Colonic mucosa (tissue), 4 donors: ENCODE measurements at places on chromosomes 1 and 21. TPM values are rescaled to one million over a fixed set of nuclear protein-coding genes. Genes with fewer than 3 reads are reported as not detected.
A peak's percentile ranks its signal among the peaks of the same experiment; 100 is the strongest.

DNA sequence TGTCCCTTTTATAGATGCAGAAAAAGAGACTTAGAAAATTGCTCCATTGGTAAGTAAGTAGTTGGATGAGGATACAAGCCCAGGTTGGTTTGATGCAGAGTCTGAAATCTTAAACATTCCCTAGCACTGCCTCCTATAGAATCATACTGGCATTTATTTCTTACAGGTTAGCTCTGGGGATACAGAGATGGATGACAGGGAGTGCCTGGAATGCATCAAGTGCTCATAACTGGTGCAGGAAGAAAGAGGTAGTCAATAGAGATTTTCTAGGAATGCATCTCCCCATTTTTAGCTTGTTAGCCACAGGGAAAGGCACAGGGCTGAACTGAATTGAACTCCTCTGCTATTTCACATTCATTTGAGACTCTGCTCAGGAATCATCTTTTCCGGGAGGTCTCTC, 269.0 kb upstream of the USP24 start:
- H3K27ac ChIP-seq: no peak overlapping the region
- H3K27me3 ChIP-seq: no peaks in the 10 kb centered on the region
- H3K36me3 ChIP-seq: no peaks in the 10 kb centered on the region
- DNase-seq: no peak
- H3K4me1 ChIP-seq: peaks cover 3% of the 10 kb centered on the region

DNA sequence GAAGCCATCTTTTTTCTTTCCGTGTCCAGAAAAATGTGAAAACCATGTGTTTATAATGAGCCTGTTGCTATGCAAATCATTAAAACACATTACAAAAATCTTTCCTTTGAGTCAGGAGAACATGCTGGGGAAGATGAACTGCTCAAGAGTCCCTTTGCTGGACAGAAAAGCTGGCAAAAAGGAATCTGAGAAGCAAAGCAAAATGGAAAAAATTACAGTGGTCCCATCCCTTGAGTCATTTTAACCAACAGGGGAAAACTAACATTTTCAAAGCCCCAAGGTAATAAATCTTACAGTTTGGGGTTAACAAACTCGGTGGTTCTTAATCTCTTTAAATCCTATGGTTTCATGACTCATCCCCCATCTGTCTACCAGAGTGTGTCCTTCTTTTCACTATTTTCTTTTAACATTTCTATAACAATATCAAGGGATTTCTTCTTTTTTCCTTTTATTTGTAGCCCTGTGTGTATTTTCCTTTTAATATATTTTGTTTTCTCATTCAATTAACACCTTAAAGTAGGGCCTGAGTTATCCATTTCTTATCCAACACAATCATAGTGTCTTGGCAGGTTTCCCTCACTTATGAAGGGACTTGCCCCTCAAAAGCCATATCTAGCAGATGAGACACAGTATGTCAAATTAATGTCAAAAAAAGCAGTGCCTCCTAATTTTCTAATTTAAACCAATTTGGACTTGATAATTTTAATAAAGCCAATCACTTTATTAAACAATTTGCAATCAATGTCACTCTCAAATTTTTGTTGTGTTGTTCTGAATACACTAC, 105.4 kb downstream of the PTPN14 start:
- H3K4me1 ChIP-seq: no peaks in the 10 kb centered on the region
- H3K27ac ChIP-seq: no peak overlapping the region
- DNase-seq: no peak
- H3K36me3 ChIP-seq: no peaks in the 10 kb centered on the region
- no peaks in the 10 kb centered on the region for H3K27me3 ChIP-seq

DNA sequence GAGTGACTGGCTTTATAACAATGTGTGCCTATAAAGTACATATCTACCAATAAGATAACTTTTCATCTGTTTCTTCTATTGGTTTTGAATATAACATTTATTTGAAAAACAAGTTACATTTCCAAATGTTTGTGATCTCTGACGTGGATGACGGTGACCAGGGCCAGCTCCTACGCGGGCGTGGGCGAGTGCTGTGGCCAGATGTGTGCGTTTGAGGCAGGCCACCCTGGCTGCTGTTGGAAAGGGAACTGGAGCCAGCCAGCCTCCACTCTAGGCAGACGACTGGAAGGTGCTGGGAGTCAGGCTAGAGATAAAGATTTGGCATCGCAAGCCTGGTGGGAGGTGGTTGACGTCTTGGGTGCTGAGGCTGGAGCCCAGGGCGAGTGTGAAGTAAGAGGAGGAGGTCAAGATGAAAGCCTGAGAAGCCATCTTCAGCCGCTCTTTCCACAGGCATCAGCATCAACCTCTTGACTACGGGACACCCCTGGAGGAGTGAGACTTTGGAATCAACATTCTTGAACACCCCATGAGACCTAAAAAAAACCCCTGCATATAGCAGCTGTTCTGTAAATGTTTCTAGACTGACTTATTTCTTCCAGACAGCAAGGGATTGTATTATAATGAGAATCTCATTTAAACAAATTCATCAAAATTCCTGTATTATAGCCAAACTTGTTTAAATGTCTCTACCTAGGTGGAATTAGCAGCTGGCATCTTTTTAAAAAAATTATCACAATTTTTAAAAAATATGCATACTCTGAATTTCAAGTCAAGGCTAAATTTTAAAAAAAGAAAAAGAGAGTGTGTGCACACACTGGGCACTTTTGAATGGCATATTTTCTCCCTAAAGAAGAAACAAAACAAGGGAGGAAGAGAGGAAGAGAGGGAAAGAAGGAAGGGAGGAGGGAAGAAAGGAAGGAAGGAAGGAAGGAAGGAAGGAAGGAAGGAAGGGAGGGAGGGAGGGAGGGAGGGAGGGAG, 112.5 kb upstream of the SLC44A3 start:
- no peaks in the 10 kb centered on the region for H3K4me1 ChIP-seq
- no peak for DNase-seq
- H3K36me3 ChIP-seq: no peaks in the 10 kb centered on the region
- H3K4me3 ChIP-seq: no peak overlapping the region

DNA sequence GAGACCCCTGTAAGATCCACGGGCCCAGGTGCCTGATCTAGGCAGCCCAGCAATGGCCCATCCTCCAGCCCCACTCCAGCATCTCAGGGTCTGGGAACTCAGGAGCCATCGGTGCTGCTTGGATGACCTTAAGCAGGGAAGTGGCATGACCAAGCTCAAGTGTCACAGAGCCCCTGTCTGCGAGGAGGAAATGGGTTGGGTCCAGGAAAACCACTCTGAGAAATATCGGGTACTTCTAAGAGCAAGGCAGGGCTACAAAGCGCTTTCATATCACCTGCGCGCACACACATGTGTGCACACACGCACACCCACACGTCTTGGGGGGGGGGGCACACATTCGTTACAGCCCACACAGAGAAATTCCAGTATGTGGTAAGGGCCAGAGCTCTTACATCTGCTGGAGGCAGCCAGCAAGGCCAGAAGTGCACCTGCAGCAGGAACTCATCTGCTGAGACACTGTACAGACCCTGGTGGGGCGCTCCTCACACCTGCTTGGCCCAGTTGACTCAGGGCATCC, 32.6 kb upstream of the SPOCD1 start:
- DNase-seq: no peak
- H3K36me3 ChIP-seq: no peaks in the 10 kb centered on the region
- no peaks in the 10 kb centered on the region for H3K27me3 ChIP-seq
- H3K4me3 ChIP-seq: no peak overlapping the region

SLX9 gene
- total RNA-seq: 30.6 TPM

DNA sequence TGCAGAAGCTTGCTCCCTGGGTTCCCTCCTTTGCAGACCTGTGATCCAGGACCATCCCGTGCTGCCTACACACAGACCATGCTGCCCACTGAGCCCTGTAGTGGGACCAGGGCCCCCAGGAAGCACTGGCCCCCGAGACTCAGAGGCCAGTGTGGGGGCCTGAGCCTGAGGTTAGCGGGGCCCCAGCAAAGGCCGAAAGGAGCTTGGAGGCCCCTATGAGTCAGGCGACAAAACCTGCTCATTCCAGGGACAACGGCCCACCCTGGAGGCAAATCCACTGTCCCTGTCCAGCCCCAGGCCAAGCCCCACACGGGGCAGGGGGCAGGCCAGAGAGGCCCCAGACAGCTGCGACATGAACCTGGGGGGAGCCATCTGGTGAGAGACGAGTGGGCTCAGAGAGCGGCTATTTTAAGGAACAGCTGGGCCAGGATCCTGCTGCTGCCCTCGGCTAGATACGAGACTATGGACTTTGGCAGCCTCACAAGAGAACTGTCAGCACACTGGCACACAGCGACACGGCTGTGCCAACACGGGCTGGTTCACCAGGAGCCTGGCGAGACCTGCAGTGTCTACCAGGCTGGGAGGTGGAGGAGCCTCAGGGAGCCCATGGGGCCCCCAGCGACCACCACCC, 74.7 kb downstream of the ARHGEF16 start:
- H3K36me3 ChIP-seq: no peaks in the 10 kb centered on the region
- peaks cover 15% of the 10 kb centered on the region for H3K4me1 ChIP-seq
- no peak for DNase-seq
- H3K27me3 ChIP-seq: no peaks in the 10 kb centered on the region

- no peaks in the 10 kb centered on the region for H3K36me3 ChIP-seq
- no peaks in the 10 kb centered on the region for H3K27me3 ChIP-seq
- no peak overlapping the region for H3K4me3 ChIP-seq
Measured at GRCh38 chr1:168279253-168279652, 1.4 kb upstream of the TBX19 start.

GRCh38 chr1:81305997-81306452, 494.7 kb upstream of the ADGRL2 start:
- H3K27ac ChIP-seq: no peak overlapping the region
- peak overlapping the region; percentile 34 for H3K4me3 ChIP-seq
- peak; percentile 23 for DNase-seq
- H3K4me1 ChIP-seq: no peaks in the 10 kb centered on the region

- no peak for DNase-seq
Measured at GRCh38 chr1:219296430-219297355, 123.0 kb downstream of the LYPLAL1 start.

DNA sequence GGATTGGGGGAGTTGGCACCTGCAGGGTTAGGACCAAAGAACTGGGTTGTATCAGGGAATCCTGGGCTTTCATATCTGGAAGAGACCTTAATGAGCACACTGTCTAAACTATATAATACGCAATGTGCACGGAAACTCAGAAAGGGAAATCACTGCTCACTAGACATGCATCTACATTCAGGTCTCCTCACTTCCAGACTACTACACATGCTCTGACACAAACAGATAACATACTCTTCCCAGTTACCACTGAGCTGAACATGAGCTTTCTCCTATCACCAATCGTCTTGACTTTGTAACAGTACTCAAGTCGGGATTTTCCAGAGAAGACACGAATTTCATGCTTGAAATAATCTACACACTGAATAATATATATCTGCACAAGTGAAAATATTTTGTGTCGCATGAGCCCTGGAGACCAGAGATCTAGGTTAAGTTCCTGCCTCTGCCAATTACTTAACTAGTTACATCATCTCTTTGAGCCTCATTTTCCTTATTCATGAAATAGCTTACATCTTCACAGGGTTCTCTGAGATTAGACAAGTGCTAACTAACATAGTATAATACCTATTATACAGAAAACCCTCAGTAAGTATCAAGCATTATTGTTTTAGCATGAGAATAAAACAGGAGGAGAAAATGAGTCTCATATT, 101.1 kb downstream of the JAK1 start:
- no peaks in the 10 kb centered on the region for H3K4me1 ChIP-seq
- H3K27ac ChIP-seq: no peak overlapping the region
- no peak for DNase-seq

DNA sequence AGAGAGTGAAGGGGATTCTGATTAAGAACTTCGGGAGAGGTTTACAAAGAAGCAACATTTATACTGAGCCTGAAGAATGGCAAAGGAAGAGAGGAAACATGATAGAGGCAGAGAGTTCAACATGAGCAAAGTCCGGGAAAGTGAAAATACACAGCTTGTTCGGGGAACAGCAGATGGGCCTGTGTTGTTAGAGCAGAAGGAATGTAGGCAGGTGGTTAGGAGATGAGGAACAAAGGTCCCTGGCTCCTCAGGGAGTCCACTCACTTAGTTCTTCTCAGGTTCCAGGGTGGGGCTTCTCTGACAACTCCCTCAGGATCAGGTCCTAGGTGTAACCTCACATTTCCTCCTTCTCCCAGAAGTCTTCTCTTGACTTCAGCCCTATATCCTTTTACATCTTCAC, 5.1 kb upstream of the ZNF326 start:
- peaks cover 5% of the 10 kb centered on the region for H3K4me1 ChIP-seq
- H3K36me3 ChIP-seq: no peaks in the 10 kb centered on the region
- H3K27me3 ChIP-seq: no peaks in the 10 kb centered on the region
- DNase-seq: peak; percentile 81
- H3K4me3 ChIP-seq: no peak overlapping the region
- H3K27ac ChIP-seq: peak overlapping the region; percentile 84

PDC gene
- not detected for total RNA-seq

- H3K27ac ChIP-seq: no peak overlapping the region
- H3K27me3 ChIP-seq: no peaks in the 10 kb centered on the region
- DNase-seq: no peak
- H3K4me3 ChIP-seq: no peak overlapping the region
Measured at GRCh38 chr21:23725576-23725975, 1881.7 kb downstream of the MRPL39 start.

- H3K4me1 ChIP-seq: peaks cover 17% of the 10 kb centered on the region
- H3K27ac ChIP-seq: peak overlapping the region; percentile 54
- no peak for DNase-seq
- H3K4me3 ChIP-seq: no peak overlapping the region
- H3K36me3 ChIP-seq: no peaks in the 10 kb centered on the region
Measured at GRCh38 chr1:12406211-12407021, 176.6 kb downstream of the VPS13D start.

DNA sequence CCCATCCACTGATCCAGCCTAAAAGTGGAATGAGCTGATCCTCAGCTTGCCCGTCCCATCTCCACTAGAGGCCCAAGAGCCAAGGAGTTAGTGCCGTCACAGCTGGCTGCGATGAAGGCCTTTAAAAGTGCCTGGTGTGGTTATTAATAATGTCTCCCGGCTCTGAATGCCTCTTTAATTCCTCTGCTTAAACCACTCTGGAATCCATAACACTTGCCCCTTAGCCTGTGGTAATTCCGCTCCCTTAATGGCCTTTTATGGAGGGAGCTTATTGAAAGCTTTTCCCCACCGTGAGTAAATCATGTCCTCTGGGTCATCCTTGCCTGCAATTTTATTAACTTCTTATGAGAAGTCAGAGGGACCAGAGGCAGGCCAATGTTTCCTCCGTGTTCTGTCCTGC, 55.4 kb downstream of the UBIAD1 start:
- no peak for DNase-seq
- no peaks in the 10 kb centered on the region for H3K27me3 ChIP-seq
- H3K4me3 ChIP-seq: no peak overlapping the region
- no peaks in the 10 kb centered on the region for H3K36me3 ChIP-seq
- H3K4me1 ChIP-seq: no peaks in the 10 kb centered on the region
